OCI-LY7 (cell line): ENCODE measurements at places on chromosomes 2 and 18.
A peak's percentile ranks its signal among the peaks of the same experiment; 100 is the strongest.

DNA sequence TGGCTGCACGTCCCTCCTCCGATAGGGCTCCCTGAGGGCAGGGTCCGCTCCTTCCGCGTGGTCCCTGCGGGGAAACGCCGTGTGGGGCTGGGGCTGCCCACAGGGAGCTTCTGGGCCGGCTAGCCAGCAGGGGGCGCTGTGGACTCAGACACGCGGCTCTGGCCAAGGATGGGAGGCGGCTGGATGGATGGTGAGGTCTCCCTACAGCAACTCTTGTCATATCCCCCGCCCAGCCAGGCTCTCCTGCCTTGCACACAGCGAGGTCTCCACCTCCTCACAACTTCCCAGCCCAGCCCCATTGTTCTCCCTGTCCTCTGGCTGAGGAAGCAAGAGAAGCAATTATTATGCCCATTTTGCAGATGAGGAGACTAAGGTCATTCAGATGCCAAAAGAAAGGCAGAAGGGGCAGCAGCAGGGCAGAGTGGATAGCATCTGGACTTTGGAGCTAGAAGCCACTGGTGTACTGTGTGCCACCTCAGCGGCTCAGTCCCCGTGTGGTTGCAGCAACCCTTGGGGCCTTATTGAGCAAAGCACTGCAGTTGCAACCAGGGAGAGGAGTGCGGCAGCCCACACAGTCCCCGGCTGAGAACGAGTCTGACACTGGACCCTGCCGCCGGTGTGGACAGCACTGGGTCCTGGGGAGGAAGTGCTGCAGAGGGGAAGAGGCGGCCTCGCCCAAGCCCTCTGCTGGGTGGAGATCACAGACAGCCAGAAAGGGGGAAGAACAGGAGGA, 99.0 kb downstream of the ZFP36L2 start:
- peak; percentile 82 for DNase-seq

- no peak for DNase-seq
Measured at GRCh38 chr2:108910011-108910431, 79.0 kb downstream of the EDAR start.

GRCh38 chr2:126634273-126634861, 21.6 kb upstream of the GYPC start:
- peak; percentile 29 for DNase-seq

- DNase-seq = no peak
Measured at GRCh38 chr2:179332903-179333302, 68.3 kb upstream of the SESTD1 start.

GRCh38 chr2:84938194-84938879, 32.6 kb upstream of the KCMF1 start:
- DNase-seq = no peak

DNA sequence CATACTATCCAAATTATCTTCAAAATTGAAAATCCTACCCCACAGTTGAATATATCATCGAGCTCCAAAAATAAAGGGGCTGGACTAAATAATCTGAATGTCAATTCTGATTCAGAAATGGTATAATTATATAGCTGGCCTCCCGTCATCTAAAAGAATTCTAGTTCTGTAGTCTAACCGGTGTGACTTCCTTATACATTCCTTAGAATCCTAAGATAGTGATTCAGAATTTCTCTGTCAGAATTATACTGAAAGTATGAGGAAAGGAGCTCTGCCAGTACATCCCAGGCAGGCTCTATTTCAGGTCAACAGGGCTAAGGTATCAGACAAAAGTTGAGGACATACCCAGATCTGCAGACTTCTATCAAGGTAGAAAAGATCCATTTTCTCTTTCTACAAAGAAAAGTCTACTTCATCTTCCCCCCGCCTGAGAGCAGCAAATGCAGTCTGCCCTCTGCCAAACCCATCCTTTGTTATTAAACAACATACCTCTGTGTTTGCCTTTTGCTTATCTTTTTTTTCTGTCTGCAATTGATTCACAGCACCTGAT, 128.5 kb downstream of the METTL4 start:
- no peak for DNase-seq

GRCh38 chr2:138724327-138724726, 55.9 kb downstream of the NXPH2 start:
- DNase-seq = no peak

DNA sequence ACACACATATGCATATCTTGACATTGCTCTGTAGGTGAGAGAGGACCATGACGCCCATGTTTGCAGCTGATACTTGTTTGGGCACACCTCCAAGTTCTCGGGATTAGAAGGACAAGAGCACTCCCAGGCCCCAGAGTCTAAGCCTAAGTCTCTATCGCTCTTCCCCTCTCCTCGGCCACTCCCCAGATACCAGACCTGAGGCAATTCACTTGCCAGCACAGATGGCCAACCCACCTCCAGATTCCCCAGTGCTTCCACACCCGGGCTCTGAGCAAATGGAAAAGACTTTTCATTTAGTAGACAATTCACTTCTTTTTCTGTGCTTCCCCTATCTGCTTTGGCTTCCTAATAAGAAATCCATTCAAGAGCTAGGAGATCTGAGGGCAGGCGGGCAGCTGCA, 32.9 kb downstream of the EHD3 start:
- DNase-seq = no peak

GRCh38 chr18:74836296-74837139, 238.8 kb downstream of the ZNF407 start:
- no peak for DNase-seq

- DNase-seq = no peak
Measured at GRCh38 chr2:9702604-9703084, 71.8 kb upstream of the YWHAQ start.

GRCh38 chr2:74481961-74482800, 617 bp downstream of the CCDC142 start:
- peak; percentile 76 for DNase-seq

DNA sequence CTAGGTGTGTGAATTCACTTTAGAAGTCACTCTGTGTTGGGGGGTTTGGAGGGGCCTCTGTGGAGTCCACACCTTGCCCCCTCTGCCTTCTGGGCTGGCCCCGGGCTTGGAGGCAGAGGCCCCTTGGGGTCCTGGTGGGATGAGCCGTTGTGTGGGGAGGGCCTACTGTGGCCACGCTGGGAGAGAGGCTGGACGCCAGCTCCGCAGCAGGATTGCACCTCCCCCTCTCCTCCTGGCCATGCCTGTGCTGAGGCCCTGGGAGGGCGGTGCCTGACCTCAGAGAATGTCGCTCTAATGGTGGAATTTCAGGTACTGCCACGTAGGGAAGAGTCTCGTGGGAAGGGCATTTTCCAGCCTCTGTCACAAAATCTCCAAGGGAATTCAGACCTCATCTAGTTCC, 237.0 kb downstream of the ATAD2B start:
- DNase-seq = no peak

GRCh38 chr2:10787176-10787968, 25.2 kb downstream of the PDIA6 start:
- peak; percentile 18 for DNase-seq

DNA sequence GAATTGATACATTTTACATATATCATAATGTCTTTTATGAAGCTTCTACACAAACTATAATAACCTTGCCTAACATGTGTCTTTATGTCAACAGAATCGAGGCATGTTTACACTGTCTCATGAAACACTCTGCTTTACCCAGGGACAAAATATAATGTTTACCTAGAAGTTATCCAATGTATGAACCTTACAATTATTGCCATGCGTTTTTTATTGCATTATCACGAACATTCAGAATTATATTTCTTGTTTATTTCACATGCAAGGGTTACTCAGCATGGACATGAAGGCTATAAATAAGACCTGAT, 19.8 kb downstream of the LONRF2 start:
- no peak for DNase-seq

DNA sequence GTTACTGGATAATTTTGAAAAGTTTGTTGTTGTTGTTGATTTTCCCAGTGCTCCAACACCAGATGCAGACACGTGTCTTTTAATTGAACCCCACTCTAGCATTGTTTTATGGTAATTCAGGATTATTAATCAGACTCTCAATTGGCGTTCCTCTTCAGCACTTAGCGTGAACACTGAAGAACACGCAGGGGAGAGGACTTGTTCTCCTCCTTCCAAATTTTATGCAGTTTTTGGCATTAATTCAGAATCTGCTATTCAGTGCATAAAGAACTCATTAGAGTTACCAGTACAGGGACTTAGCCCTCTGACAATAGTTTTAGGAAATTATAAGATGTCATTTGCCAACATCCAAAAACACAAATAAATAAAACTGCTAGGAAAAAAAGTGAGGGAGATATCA, 75.5 kb downstream of the SNTG2 start:
- no peak for DNase-seq

DNA sequence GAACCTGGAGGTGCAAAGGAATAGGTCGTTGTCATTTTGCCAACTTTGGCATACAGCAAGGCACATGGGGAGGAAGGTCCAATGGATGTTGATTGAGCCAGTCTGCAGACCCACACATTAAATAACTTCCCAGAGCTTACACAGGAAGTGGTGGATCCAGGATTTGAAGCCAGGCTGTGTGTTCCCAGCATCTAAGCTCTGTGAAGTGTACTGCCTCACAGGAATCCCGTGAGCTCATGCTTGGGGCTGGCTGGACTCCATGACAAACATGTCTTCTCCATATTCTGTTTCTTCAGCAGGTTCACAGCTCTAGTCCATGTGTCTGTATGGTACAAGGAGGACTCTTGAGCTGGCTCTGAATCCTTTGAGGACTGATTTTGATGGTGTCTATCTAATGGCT, 63.9 kb downstream of the KLHL29 start:
- no peak for DNase-seq

DNA sequence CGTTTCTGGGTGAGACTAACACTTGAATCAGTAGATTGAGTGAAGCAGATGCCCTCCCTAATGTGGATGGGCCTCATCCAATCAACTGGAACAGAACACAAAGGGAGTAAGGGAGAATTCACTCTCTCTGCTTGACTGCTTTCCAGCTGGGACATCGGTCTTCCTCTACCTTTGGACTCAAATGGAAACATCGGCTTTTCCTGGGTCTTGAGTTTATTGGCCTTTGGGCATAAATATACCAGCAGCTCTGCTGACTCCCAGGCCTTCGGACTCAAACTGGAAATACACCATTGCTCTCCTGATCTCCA, 311.6 kb downstream of the STK39 start:
- DNase-seq = no peak

GRCh38 chr2:69715964-69716363, 26.0 kb upstream of the ANXA4 start:
- no peak for DNase-seq
